ENCODE measurements at places on chromosomes 1 and 21. TPM values are rescaled to one million over a fixed set of nuclear protein-coding genes. Genes with fewer than 3 reads are reported as not detected.

Gene IQGAP3
- 19.3 TPM for total RNA-seq

GRCh38 chr1:193308438-193308837 is 122.0 kb upstream of the B3GALT2 start:
- no peak overlapping the region for H3K4me3 ChIP-seq
- H3K4me1 ChIP-seq: peaks cover 20% of the 10 kb centered on the region
- H3K27ac ChIP-seq: no peak overlapping the region

DNA sequence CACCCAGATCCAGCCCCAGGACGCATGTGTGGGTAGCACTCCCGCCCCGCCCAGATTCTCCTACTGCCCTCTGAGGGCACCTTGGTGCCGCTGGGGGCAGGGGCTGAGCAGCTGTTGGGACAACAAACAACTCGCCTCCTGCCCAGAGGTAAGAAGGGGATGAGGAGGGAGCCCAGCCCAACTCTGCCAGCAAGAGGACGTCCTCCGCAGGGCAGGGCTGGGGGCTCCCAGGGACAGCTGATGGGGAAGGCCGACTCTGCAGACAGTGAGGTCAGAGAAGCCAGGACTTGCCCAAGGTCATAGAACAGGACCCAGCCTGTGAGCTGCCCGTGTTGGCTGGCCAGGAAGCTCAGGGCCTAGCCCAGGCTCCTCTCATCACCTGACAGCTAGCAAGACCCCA is 18.8 kb downstream of the RAP1GAP start:
- no peak for DNase-seq
- peaks cover 7% of the 10 kb centered on the region for H3K4me1 ChIP-seq
- H3K36me3 ChIP-seq: no peaks in the 10 kb centered on the region
- H3K27me3 ChIP-seq: peaks cover 7% of the 10 kb centered on the region
- H3K27ac ChIP-seq: no peak overlapping the region
- no peak overlapping the region for H3K4me3 ChIP-seq

Gene HES4
- 1.7 TPM for total RNA-seq

Gene KRTAP10-11
- not detected for total RNA-seq

Gene CDA
- not detected for total RNA-seq

DNA sequence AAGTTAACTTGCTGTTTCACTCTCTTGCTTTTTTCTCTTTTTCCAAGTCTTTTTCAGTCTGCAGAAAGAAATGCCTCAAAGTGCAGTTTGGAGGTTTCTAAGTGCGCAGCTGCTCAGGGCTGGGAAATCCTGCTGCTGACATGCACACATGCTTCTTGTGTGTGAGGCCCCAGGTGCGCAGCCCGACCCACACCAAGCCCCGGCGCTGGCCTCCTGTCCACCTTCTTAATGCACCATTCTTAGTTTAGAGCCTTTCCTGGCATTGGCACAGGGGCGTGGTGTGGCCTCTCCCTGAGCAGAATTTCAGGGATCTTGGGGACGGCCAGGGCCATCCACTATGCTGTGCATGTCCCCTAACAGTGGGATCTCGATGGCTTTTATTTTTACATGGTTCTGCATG is 315.2 kb downstream of the CAMTA1 start:
- no peak overlapping the region for H3K4me3 ChIP-seq
- H3K27ac ChIP-seq: no peak overlapping the region
- no peaks in the 10 kb centered on the region for H3K36me3 ChIP-seq
- no peak for DNase-seq

DNA sequence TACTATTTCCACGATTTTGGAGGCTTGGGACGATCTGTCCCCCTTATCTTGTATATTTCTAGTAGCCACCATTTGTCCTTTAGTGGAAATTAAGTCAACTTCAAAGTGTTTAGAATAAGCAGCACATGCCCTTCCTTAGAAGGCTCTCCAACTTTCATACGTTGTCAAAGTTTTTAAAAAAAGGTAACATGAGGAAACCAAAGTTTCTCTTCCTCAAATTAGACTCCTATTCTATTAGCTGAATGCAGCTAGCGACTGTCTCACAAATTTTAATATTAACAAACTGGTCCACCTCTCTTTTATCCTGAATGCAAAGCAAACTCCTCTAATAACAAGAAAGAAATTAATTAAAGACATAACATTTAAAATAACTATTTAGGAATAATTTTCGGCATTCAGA is 6.9 kb downstream of the C1orf174 start:
- H3K4me1 ChIP-seq: peaks cover 41% of the 10 kb centered on the region
- H3K27ac ChIP-seq: no peak overlapping the region
- H3K36me3 ChIP-seq: peaks cover 42% of the 10 kb centered on the region
- no peaks in the 10 kb centered on the region for H3K27me3 ChIP-seq

DNA sequence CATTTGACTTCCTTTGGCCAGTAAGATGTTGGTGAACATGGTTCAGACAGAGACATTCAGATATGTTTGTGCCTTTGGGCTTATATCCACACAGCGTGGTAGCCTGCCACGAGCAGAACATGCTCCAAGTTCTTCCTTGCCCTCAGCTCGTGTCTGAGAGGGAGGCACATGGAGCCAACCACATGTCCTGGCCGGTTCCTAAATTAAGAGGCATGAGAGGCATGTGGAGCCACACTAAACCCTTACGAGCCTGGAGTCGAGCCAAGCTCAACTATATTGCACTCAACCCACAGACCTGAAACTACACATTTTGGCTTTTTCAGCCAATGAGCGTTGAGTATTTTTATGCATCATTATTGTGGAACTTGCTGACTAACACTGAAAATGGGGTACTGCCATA is 133.7 kb upstream of the KCNK1 start:
- H3K27ac ChIP-seq: no peak overlapping the region
- DNase-seq: peak; percentile 12
- no peaks in the 10 kb centered on the region for H3K36me3 ChIP-seq
- H3K4me1 ChIP-seq: peaks cover 5% of the 10 kb centered on the region
- no peak overlapping the region for H3K4me3 ChIP-seq

- no peak for DNase-seq
- no peak overlapping the region for H3K27ac ChIP-seq
- H3K36me3 ChIP-seq: no peaks in the 10 kb centered on the region
- H3K4me3 ChIP-seq: no peak overlapping the region
- no peaks in the 10 kb centered on the region for H3K4me1 ChIP-seq
Observed at GRCh38 chr1:93738926-93739325, 57.3 kb upstream of the BCAR3 start.

GRCh38 chr1:46396441-46397398 is 2.6 kb downstream of the FAAH start:
- H3K27me3 ChIP-seq: peaks cover 20% of the 10 kb centered on the region
- H3K4me3 ChIP-seq: no peak overlapping the region
- no peak for DNase-seq
- H3K27ac ChIP-seq: no peak overlapping the region
- peaks cover 9% of the 10 kb centered on the region for H3K4me1 ChIP-seq
- peaks cover 18% of the 10 kb centered on the region for H3K36me3 ChIP-seq

DNA sequence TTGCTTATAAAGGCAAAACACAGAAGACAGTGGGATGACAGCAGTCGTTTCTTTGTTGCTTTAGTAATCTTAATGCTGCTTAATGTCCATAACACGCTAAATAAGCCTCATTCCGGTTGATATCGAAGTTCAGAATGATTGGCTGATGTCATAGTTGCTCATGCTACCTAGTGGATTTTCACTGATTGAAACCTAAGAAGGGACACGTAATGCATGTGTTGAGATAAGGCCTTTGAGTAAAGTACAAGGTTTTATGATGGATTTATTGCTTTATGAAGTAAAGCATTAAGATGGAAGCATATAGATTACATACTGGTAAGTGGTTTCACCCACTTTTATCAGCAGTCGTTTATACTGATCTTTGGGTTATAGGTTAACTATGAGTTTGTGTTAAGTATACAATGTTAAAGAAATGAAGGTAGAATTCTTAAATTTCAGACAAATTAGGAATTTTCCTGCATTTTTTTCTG is 25.1 kb downstream of the IARS2 start:
- H3K36me3 ChIP-seq: peaks cover 19% of the 10 kb centered on the region
- no peak for DNase-seq
- H3K27me3 ChIP-seq: no peaks in the 10 kb centered on the region
- H3K4me1 ChIP-seq: peaks cover 12% of the 10 kb centered on the region

GRCh38 chr1:17198476-17199258 is 6.3 kb upstream of the PADI1 start:
- peaks cover 7% of the 10 kb centered on the region for H3K27me3 ChIP-seq
- H3K4me1 ChIP-seq: peaks cover 36% of the 10 kb centered on the region
- no peak overlapping the region for H3K4me3 ChIP-seq
- peak; percentile 7 for DNase-seq
- H3K27ac ChIP-seq: no peak overlapping the region

GRCh38 chr1:4796161-4797015 is 142.0 kb downstream of the AJAP1 start:
- no peaks in the 10 kb centered on the region for H3K4me1 ChIP-seq
- no peak overlapping the region for H3K4me3 ChIP-seq
- DNase-seq: no peak
- no peak overlapping the region for H3K27ac ChIP-seq
- H3K27me3 ChIP-seq: no peaks in the 10 kb centered on the region
- H3K36me3 ChIP-seq: no peaks in the 10 kb centered on the region

Data from activated CD4-positive, alpha-beta memory T cell treated with anti-CD3 and anti-CD28 coated beads for 36 hours (primary cell).